ENCODE measurements at places on chromosomes 6 and 20.

GRCh38 chr6:24242924-24243323 lies 114.9 kb downstream of the DCDC2 start:
- no peak for DNase-seq

GRCh38 chr6:82385961-82386360 lies 22.3 kb downstream of the TPBG start:
- DNase-seq = no peak

DNA sequence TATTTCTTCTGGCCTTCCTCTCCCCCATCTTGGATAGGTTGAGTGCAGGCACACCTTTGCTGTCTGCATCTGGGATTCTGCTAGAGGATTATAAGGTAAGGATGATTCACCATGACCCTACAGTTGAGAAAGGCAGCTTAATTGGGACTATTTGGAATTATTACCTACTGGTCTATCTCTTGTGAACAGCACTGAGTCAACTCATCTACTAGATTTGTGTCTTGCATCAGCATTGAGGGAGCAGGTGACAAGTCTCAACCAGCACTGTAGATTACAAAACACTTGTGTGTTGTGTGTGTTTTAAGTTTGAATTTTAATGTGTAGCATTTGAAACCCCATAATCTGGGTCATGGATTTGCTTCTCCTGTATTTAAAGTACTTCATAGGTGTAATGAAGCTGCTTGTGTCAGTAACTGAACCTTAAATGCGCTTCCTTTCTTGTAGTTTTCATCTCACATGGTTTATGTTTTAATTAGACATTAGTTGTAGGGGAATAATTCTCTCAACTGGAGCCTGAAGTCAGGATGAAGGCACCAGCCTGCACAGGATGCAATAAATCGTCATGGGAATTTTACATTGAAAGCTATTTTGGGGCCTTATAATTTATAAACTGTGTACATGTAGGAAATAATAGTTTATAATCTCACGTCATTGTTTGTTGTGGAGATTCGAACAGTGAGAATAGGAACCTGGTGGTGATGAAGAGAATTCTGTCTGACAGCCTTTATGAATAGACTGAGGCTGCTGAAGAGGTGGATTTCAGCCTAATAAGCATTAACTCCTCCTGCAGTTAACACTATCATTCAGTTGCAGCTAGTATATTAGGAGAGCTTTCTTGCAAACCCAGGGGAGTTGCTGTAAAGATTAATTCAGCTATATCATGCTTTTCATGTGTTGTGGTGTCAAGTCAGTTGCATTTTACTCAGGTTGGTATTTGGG lies 125.1 kb downstream of the JARID2 start:
- no peak for DNase-seq

DNA sequence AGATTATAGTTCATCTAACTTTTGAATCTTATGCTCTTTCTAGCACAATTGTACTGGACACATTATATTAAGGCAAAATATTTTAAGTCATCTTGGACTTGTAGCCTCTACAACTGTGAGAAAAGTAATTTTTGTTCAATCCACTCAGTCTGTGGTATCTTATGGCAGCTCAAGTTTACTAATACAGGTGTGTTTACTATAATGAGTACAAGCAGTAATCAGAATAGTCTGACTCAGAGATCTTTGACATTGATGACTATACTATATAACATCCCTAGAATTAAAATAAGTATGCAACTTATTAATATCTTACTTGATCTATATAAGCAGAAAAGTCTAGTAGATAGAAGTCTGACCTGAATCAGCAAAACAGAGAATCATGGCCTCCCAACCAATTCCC lies 40.7 kb upstream of the PRSS16 start:
- DNase-seq = no peak

DNA sequence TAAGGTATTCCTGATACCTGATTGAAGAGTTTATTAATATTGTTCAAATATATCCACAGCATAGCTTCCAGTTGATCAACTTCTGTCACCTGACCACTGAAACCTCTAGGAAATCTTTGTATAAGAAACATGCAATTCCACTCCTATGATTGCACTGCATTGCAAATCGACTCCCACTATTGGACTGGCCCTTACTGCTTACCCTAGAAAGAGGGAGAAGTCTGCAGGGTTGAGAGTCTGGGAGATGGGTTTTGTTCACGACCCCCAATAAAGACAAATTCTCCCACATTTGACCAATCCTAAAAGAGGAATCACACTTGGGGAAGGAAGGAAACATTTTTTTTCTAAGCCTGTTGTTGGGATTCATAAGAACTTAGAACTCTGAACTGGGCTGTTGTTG lies 43.7 kb downstream of the TNFRSF21 start:
- no peak for DNase-seq

DNA sequence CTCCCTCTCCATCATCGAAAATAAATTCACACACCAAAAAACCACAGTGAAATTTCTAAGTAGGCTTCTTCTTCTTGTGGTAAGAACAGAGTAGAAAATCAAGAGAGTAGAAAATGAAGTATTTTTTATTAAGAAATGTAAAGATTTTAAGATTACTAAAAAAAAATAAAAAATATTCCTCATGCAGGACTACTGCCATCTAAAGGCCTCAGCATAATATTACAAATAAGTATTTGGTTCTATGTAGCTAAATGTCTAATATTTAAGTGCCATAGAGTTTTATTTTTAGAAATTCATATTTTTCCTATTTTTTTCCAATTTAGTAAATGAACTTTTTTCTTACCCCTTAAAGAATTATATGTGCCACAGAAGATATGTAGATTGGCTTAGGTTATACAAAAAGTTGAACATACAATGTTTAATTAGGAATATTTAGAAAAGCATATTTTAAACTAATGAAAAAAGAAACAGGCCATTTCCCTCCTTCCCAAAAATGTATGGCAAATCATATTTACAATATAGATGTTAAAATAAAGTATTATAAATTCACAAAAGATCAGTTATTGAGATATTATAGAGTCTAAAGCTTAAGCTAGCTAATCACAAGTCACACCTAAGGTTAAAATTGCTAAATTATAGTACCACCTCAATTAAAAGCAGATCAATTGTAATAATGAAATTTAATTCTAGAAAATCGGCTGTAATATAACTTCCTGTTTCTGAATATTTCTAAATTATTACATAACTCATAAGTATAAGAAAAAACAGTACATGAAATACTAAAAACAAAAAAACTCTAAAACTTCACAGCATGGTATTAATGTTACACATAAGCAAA lies 3.5 kb upstream of the NT5DC1 start:
- no peak for DNase-seq

DNA sequence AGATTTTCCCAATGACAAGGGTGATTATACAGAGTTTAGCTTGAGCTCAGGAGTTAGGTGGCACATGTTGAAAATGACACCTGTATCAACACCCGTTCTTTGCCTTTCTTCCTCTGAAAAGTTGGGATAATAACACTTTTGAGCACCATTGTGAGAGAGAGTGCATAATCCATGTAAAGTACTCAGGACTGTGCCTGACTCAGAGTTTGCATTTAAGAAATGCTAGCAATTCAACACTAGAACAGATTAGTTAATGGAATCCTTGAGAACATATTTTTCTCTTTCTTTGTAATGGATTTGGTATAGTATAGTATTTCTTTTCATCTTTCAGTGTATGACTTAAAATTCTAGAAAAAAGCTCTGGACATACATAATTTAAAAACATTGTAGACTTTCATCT lies 449.2 kb downstream of the GJA1 start:
- no peak for DNase-seq

- DNase-seq = no peak
These were observed 205.4 kb downstream of the PREX1 start for GRCh38 chr20:48622421-48622820.

DNA sequence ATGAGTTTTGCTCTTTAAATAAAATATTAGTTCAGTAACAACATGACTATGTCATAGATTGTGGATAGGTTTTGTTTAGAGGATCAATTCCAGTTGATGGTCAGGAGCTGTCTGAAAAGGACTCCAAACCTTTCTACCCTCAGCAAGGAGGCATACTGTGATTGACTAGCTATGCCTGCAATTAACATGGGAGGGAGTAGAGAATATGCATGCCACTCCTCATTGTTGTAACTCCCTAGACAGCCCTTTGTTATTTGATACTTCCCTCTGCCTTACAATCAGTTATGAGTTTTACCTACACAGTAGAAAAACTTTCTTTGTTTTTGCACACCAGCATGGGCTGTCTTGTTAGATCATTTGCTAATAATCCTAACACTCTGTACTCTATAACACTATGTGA lies 1418.5 kb downstream of the KHDRBS2 start:
- DNase-seq = no peak

DNA sequence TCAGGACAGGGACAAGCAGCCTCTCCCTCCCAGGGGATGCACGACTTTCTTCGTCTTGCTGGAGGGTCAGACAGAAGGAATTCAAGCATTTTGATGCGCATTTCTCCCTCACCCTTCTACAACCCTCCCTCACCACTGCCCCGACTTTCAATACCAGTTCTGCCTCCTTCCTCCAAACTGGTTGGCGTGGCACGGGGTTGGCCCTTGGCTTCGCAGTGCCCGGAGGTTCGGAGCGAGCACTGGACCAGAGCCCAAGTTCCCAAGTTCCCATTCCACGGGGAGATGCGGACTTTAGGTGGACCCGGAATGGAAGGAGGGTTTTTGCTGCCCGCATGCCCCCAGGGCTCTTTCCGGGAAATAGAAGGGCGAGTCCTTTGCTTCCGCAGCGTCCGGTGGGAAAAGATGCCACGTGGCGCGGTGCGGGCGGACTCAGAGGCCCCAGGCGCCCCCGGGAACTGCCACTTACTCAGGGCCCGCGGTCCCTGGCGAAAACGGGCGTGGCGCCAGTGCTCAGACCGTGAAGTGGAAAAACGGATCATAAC lies 8.0 kb upstream of the LAMP5 start:
- DNase-seq = no peak

DNA sequence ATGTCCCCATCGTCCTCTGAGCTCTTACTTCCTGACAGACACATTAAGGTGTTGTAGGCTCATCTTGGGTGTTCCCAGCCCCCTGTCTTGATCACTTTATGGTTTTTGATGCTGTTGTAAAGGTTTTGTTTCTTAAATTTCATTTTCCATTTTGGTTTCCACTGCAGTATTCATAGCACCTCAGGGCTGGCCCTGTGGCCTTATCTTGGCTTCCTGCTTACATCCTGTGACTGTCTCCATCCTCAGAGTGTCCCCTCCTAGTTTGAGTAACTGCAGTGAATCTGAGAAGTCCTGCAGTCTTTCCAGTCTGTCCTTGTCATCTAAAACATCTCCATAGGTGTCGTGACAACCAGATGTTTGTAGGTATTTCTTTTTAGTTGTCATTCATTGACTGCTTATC lies 50.9 kb downstream of the JARID2 start:
- DNase-seq = no peak

DNA sequence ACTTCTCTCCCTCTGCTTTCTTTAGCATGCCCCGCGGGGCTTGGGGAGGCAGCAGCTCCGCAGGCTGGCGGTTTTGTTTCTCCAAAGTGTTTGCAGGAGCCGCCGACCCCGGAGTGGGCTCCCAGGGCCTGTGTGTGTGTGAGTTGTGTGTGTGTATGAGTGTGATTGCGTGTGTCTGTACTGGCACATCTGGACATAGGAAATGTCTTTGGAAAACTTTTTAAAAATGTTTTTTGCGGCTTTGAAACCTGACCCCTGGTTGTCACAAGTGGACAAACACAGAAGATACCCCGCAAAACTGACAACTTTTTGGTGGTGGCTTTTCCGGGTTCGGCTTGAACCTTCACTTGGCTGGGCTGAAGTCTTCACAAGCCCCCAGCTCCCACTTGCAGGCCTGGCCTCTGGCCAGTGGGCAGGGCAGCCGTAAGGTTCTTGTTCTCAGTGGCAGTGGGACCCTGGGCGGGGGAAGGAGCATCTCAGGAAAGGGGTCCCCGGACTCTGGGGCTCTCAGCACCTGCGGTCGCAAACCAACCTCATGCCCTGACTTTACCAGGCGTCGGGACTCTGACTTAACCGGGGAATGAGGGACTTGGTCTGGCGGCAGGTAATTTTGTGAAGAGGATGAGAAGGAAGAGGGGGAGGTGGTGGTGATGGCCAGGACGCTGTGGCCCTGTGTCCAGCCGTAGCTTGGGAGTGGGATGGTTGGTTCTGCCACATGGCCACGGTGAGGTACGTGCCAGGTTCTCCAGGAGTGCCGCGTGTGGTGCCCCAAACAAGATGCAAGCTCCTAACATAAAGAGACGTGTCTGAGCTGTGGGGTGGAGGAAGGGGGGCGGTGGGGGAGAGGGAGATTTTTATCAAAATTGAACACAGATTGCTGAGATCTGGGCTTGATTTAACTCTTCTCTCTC lies 619 bp downstream of the DAAM2 start:
- DNase-seq = no peak

DNA sequence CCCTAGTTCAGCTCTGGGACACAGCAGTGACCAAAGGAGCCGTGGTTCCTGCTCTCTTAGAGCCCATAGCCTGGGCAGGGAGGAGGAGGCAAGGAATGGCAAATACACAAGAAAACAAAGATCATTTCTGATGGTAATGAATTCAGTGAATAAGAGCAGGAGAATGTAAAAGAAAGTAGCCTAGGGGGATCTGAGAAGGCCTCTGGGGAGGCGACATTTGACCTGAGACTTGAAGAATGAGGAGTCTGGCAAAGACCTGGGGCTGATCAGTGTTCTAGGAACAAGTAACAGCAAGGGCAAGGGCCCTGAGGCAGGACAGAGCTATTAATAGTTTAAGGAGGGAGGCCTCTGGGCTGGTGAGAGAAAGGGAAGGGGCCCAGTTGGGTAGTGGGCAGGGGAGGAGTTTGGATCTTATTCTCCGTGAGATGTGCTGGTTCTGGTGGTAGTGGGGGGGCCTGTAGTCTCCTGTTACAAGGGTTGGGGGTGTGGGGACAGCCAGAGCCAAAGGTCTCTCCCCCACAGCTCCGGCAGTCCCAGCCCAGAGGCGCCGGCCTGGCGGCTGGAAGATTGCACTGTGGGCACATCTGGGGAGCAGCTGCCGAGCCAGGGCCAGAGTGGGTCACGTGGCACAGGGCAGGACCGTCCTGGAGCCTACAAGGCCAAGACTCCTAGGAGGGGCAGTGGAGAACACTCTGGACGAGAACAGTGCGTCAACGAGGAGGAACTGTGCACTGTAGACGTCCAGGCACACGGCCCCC lies 9.3 kb upstream of the ID1 start:
- DNase-seq = no peak

- DNase-seq = no peak
These were observed 50.3 kb downstream of the PRR18 start for GRCh38 chr6:166257911-166258318.

GRCh38 chr6:21808045-21808470 lies 214.5 kb downstream of the SOX4 start:
- DNase-seq = no peak

- DNase-seq = no peak
These were observed 9.2 kb downstream of the PXMP4 start for GRCh38 chr20:33710681-33711445.
